ENCODE measurements at places on chromosomes 13 and 19. TPM values are rescaled to one million over a fixed set of nuclear protein-coding genes. Genes with fewer than 3 reads are reported as not detected.

RPS5 gene
- total RNA-seq: 1,454 TPM

DNA sequence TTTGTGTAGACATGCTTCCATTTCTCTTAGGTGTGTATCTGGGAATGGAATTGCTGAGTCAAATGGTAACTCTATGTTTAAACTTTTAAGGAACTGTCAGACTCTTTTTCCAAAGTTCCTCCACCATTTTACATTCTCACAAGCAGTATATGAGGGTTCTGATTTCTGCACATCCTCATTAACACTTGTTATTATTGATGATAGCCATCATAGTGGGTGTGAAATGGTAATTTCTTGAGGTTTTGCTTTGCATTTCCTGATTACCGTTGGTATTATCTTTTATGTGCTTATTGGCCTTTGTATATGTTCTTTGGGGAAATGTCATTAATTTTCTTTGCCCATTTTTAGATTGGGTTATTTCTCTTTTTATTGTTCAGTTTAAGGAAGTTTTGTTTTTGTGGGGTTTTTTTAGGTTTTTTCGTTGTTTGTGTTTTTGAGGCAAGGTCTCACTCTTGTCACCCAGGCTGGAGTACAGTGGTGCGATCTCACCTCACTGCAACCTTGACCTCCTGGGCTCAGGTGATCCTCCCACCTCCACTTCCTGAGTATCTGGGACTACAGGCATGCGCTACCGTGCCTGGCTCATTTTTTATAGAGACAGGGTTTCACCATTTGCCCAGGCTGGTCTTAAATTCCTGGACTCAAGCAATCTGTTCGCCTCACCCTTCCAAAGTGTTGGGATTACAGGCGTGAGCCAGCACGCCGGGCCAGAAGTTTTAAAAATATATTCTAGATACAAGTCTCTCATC is 34.3 kb downstream of the NAA16 start:
- no peak for DNase-seq

CRX gene
- not detected for total RNA-seq

GRCh38 chr19:2150794-2151338 is 500 bp downstream of the AP3D1 start:
- DNase-seq: no peak

DNA sequence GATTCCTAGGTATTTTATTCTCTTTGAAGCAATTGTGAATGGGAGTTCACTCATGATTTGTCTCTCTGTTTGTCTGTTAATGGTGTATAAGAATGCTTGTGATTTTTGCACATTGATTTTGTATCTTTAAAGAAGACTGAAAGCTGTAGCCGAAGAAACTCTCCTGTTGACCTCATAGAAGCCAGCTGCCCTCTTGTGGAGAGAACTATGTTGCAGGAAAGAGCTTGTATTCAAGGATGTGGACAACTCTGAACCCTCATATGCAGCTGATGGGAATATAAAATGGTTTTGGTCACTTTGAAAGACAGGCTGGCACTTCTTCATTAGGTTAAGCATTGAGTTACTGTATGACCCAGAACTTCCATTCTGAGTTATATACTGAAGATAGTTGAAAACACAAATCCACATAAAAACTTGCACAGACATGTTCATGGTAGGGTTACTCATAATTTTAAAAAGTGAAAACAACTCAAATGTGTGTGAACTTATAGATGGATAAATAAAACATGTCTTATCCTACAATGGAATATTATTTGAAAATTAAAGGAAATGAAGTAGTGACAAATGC is 65.8 kb upstream of the SLITRK6 start:
- DNase-seq: no peak

ZNF829 gene
- total RNA-seq: 3.4 TPM

ZNF541 gene
- total RNA-seq: 0.31 TPM

DNA sequence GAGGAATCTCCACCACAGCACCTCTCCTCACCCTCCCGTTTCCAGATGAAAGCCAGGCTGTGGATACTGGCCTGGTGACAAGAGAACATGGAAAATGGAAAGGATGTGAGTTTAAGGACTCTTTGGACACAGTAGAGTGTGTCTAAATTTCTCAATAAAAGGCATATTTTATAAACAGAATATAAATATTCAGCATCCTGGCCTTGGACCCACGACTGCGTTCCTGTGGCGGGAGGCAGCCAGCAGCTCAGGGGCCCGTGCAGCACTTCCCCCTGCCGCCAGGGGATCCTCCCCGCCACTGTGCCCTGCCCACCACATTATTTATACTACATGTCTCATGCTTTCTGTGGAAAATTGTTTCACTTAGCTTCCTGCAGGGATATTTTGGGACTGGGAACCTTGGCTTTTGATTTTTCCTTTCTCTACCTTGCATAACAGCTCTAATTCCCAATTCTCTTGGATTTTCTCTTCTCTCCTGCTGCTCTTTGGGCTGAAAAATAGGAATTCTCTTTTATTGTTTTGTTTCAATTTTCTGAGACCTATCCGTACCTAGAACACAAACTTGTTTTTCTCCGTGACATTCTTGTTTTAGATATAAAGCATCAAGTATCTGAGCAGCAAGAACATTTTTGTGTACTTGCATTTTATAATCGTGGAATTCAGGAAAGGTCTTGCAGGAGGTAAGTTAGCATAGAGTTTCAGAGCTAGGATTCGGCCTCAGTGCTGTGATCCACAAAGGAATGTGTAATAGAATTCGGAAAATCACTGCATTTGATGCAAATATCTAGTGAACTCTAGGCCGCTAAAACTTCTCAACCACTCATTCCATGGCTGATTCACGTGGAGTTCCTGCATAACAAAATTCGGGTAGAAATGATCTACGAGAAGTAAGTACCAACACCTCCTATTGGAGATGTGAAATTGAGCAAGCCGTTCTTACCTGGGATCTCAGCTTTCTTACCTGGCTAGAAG is 107.7 kb upstream of the SPATA13 start:
- no peak for DNase-seq
